Osteocyte (in vitro differentiated cells): ENCODE measurements at places on chromosomes 7 and 10. TPM values are rescaled to one million over a fixed set of nuclear protein-coding genes. Genes with fewer than 3 reads are reported as not detected.

Gene SPDYE1
- total RNA-seq: not detected in 2 replicates

Gene NEUROD6
- not detected in 2 replicates for total RNA-seq

Gene NYAP1
- total RNA-seq: 0.89 and 0.99 TPM in 2 replicates

Gene MINDY4
- 4.4 and 5.3 TPM in 2 replicates for total RNA-seq

Gene PDK4
- total RNA-seq: 0.56 and 1.1 TPM in 2 replicates

Gene SLC26A3
- not detected in 2 replicates for total RNA-seq

Gene CAMK2B
- not detected in 2 replicates for total RNA-seq

Gene SPAG6
- total RNA-seq: not detected in 2 replicates

Gene VSTM4
- 0.70 and 0.81 TPM in 2 replicates for total RNA-seq

Gene OPN4
- not detected in 2 replicates for total RNA-seq

Gene EIF3B
- total RNA-seq: 132 and 133 TPM in 2 replicates

Gene ASZ1
- not detected in 2 replicates for total RNA-seq

Gene GJD4
- total RNA-seq: not detected in 2 replicates

Gene TUBB8
- total RNA-seq: not detected in 2 replicates

Gene WAPL
- total RNA-seq: 29.3 and 32.6 TPM in 2 replicates

Gene PRSS37
- total RNA-seq: not detected in 2 replicates

Gene ADGRA1
- total RNA-seq: not detected in 2 replicates

Gene PLA2G12B
- total RNA-seq: not detected in 2 replicates

Gene FAM131B
- total RNA-seq: 17.0 and 18.4 TPM in 2 replicates

Gene GALNT17
- total RNA-seq: 1.4 and 1.5 TPM in 2 replicates

Gene SEMA3D
- 18.6 and 19.4 TPM in 2 replicates for total RNA-seq

Gene ITPRIP
- total RNA-seq: 15.5 and 17.5 TPM in 2 replicates

Gene MAPK8
- 57.1 and 57.9 TPM in 2 replicates for total RNA-seq

Gene MLLT10
- total RNA-seq: 43.9 and 56.5 TPM in 2 replicates

Gene TEX36
- not detected in 2 replicates for total RNA-seq

Gene CFAP69
- total RNA-seq: 0.86 and 1.1 TPM in 2 replicates

Gene ZEB1
- 51.1 and 54.4 TPM in 2 replicates for total RNA-seq

Gene SPACDR
- 0.46 TPM in 1 of 2 replicates, not detected in the other for total RNA-seq

Gene TMEM176A
- not detected in 2 replicates for total RNA-seq

Gene GIMAP1
- total RNA-seq: not detected in 2 replicates

Gene CELF2
- 33.8 and 35.8 TPM in 2 replicates for total RNA-seq

Gene NKX1-2
- total RNA-seq: not detected in 2 replicates

Gene CCDC172
- total RNA-seq: not detected in 2 replicates

Gene GPNMB
- total RNA-seq: 97.2 and 116 TPM in 2 replicates

Gene INMT
- 1.5 and 2.0 TPM in 2 replicates for total RNA-seq

Gene KNDC1
- not detected in 2 replicates for total RNA-seq

Gene PIK3CG
- total RNA-seq: not detected in 2 replicates

Gene SORBS1
- 1.7 TPM in 2 replicates for total RNA-seq

Gene LLCFC1
- total RNA-seq: not detected in 2 replicates

Gene DNAJC9
- 19.3 and 19.6 TPM in 2 replicates for total RNA-seq
